ENCODE measurements at places on chromosomes 16 and 17.

DNA sequence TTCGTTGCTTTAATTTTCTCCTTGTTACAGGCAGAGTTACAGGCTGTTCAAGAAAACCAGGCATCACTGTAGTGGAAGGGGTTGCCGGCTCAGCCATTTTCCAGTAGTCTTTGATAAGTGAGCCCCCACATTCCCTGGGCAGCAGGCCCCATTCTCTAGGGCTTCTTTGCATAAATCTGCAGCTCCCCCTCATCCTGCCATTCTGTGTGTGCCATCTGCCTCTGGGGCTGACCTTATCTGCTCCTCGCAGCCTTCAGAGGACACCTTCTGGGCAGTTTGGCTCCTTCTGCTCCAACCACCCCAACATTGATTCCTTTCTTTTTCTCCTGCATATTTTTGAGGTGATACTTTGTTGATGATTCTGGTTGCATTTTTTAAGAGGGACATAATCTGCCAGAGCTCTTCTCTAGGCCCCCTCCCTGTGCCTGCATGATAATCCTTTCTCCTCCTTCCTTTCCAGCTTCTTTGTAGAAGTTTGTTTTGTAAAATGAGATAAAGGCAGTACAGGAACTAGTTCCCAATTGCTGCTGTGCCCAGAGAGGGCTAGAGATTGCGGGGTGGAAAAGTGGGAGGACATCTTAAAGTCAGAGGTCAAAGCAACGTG, 17.1 kb downstream of the RND2 start:
- no peak for DNase-seq

DNA sequence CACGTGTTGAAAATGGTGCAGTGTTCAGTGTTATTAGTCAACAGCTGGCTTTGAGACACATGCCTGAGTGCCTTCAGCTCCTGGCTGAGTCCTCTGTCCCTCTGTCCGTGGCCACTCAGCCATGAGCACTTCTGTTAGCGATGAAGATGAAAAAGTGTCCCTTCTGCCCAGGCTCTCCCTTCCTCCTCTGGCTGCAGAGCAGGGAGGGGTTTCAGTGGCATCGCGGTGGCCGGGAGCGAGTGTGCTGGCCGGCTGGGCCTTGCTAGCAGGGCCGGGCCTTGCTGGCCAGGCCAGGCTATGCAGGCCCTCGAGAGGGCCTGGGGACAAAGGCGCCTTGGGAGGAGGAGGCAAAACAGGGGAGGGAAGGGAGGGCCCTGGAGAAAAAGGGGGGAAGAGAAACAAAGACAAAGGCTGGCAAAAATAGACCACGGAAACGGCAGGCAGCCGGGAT, 47.7 kb downstream of the CMIP start:
- DNase-seq, result no peak

- DNase-seq, result no peak
These were observed 11.6 kb upstream of the STRADA start for GRCh38 chr17:63753215-63753614.

- DNase-seq, result no peak
These were observed 24.6 kb downstream of the NECAB2 start for GRCh38 chr16:83992624-83993023.

DNA sequence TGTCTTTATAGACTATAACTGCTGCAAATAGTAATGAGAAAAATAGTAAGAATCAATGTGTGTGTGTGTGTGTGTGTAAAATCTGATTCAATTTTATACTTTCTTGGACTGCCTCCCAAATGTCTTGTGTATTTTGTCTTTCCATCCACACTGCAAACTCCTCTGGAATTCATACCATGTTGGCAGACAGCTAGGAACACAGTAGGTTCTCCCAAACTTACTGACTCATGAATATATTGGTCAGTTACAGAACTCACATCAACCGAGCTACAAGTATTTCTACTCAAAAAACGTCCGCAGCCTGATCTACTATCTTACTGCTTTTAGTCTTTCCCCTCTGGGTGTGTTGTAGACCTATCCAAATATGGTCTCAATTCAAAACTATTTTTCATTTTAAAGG, 542.7 kb upstream of the PSMD7 start:
- DNase-seq, result no peak

GRCh38 chr16:86986809-86987487, 330.2 kb downstream of the C16orf95 start:
- DNase-seq, result no peak

DNA sequence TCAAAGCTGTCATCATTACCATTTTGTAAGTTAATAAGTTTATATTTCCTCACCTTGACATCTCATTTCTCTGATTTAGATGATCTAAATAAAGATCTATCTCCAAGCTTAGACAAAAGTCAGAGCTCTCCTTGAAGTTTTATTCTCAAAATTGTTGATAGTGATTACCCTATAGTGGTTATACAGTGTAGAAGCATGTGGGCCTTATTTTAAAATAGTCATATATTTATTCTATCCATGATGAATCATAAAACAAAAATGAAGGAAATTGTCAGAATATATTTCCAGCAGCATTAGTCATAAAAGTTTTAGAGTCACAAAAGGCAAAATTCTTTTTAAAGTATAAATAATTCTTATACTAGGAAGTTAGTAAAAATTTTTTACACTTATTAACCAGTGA, 49.0 kb downstream of the RHOT1 start:
- no peak for DNase-seq

- DNase-seq, result no peak
These were observed 16.4 kb downstream of the CDR2 start for GRCh38 chr16:22358000-22358399.

- DNase-seq, result no peak
These were observed 76.0 kb downstream of the N4BP1 start for GRCh38 chr16:48533931-48534330.

DNA sequence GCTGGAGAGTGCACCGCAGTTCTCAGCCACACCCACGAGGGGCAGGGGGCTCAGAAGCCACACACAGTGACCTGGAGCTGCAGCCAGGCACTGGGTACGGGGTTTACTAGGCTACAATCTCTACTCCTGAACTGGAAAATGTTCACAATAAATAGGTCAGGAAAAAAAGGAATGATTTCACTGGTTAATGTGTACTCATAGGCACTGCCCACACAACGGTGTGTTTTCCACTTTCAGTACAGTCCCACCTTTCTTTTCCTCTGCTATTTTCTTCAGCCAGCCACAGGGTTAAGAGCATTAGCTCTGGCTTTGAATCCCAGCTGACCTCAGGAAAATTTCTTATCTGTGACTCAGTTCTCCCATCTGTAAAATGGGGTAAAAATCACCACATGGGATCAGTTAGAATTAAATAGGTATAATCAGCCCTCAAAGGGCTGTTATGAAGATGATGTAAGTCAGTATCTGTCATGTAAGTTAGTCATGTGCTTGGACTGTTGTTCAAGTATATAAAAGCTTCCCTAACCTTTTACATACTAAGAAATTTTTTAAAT, 35.7 kb downstream of the ZCCHC14 start:
- no peak for DNase-seq

- no peak for DNase-seq
These were observed 66.2 kb downstream of the CYTH1 start for GRCh38 chr17:78715876-78716275.

DNA sequence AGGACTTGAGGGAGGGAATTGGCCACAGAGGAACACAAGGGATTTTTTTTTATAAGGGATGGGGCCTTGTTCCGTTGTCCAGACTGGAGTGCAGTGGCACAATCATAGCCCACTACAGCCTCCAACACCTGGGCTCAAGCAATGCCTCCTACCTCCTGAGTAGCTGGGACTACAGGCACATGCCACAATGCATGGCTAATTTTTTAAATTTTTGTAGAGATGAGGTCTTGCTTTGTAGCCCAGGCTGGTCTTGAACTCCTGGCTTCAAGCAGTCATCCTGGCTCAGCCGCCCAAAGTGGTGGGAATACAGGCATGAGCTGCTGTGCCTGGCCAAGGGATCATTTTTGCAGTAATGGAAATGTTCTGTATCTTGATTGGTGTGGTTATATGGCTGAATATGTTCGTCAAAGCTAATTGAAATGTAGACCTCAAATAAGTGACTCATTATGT, 56.9 kb downstream of the VMP1 start:
- DNase-seq, result no peak

GRCh38 chr17:76903631-76904030, 35.4 kb downstream of the MGAT5B start:
- DNase-seq, result no peak

DNA sequence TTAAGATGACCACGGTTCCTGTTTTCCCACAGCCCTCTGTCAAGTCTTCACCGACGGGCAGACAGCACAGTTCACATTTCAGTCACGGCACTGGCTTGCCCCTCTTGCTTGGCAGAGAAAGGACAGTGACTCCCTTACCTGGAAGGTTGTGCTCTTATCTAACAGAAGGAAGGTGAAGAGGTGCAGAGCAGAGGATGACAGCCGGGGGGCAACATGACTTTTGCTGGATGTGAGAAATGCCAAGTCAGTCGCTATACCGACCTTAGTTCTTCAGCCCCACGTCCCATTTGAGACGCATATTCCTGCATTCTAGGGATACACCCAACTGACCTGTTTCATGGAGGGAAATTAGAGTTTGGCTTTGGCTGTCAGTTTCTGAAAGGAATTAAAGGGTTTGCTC, 492.3 kb downstream of the NPIPA7 start:
- DNase-seq, result no peak

DNA sequence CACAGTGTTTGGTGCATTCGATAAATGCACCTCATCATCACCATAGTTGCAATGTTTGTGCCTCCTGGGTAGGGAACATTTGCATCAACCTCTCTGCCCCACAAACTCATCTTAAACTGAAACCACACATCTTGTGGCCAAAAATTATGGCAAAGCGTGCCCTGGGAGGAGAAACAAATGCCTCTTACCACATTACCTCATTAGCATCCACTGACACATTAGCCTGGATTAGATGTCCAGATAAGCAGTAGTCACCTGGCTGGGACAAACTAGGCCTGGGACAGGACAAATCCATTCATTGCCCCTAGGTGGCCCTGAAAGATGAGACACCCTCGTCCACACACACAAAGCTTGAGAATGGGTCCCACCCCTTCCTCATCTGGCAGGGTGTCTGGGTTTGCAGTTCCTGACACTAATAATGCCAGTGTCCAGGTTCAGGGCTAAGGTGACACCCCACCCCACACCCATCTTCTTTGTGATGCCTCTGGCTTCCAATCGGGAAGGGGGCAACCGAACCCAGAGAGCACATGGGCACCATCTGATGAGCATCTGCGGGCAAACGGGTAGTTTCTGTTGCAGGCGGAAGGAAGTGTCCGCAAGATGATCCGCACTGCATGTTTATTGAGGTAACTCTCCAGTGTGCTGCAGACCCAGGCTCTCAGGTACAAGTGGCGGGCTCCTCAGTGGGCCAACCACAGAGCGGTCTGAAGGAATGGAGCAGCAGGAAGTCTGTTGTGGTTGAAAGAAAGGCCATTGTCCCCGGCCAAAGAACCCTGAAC, 8.6 kb downstream of the XYLT1 start:
- DNase-seq, result no peak

DNA sequence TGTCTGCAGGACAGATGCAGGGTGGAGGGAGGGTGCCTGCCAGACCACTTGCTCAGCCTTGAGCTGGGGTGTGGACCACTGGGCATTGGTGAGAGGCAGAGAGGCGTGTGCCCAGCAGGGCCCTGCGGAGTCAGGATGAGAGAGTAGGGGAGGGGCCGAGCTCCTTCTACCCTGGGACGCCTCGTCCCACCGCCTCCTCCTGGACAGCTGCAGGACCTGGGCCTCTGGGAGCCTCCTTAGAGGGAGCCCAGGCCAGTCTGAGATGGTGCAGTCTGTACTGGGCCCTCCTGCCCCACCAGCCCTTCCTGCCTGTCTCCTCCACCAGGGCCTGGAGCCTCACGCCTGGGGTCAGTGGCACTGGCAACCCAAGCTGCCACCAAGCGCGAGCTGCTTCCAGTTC, 35.9 kb upstream of the ACSF3 start:
- no peak for DNase-seq

GRCh38 chr16:50696126-50696525, 2.7 kb downstream of the NOD2 start:
- no peak for DNase-seq

- DNase-seq, result no peak
These were observed 12.0 kb upstream of the MED13 start for GRCh38 chr17:62076864-62077788.

Measured in AG04449 (cell line).